ENCODE measurements at places on chromosomes 13 and 19.

DNA sequence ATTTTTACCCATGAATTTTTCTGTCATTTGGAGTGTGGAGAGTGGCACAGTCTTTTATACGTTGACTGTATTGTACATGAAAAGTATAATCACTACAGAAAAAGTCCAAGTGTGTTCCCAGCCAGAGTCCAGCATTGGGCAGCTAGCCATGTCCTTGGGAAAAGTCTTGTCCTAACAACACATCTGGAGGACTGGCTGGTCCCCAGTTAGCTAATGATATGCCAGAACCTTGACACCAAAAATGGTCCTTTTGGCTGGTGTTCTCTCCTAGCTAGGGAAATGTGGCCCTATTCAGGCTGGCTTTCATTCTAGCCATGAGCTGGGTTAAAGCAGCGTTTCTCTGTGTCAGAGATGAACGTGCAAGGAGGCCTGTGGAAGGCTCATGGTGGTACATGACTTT, 98.9 kb downstream of the ESD start:
- DNase-seq: no peak

GRCh38 chr19:7456964-7457541, 31.8 kb downstream of the PEX11G start:
- DNase-seq: no peak

GRCh38 chr13:51559946-51560735, 24.1 kb upstream of the WDFY2 start:
- no peak for DNase-seq

- DNase-seq: no peak
These were observed 13.4 kb upstream of the FNDC3A start for GRCh38 chr13:48962281-48962680.

- DNase-seq: no peak
These were observed 133.4 kb upstream of the USP29 start for GRCh38 chr19:56986386-56986785.

- DNase-seq: no peak
These were observed 10.6 kb downstream of the CYP4F11 start for GRCh38 chr19:15923702-15924101.

GRCh38 chr13:110618167-110618566, 2.8 kb downstream of the NAXD start:
- no peak for DNase-seq

GRCh38 chr13:58480061-58480460, 848.5 kb downstream of the PCDH17 start:
- no peak for DNase-seq

DNA sequence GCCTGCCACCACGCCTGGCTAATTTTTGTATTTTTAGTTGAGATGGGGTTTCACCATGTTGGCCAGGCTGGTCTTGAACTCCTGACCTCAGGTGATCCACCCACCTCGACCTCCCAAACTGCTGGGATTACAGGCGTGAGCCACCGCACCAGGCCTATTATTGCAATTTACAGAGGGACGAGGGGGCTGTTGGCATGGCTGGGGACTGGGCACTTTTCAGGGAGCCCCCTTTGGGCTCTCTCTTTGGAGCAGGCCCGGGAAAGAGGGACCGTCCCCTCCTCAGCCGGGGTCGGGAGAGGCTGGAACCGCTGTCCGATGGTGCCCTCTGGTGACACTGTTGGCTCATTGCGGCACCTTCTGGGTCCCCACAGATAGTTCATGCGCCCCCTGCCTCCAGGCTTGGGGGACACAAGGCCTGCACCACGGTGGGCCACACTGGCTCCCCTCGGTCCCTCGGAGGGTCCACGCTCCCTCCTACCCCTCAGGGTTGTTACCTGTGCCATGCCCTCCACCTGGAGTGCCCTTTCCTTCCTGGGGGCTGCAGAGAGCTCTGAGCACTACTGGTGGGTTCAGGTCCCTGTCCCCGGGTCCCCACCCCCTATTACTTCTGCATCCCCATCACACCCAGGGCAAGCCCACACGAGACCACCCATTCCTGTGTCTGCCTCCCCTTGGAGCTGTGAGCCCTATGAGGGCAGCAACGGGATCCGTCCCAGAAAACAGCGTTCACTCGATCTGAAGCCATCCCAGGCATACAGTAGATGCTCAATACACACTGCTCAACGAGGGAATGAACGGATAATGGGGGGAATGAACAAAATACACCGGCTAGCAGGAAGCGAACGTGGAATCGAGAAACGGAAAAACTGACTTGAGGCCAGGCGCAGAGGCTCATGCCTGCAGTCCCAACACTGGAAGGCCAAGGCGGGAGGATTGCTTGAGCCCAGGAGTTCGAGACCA, 12.5 kb downstream of the FEM1A start:
- DNase-seq: peak; percentile 84

DNA sequence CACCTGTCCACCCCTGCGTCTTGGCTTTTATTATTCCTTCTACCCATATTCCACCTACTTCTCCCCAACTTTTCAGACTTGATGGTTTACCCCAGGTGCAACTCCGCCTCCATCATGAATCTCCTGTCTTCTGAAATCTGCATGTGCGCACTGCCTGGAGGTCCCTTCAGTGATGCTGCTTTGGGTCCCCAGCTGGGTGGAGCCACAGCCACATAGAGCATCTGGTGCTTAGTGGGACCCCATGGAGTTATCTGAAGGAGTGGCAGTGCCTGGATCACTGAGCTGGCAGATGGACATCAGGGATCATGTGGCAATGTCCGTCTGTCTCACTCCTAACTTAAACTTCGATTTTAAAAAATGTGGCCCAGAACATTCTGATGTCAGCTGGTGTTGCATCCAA, 13.5 kb downstream of the ZNF536 start:
- DNase-seq: no peak

DNA sequence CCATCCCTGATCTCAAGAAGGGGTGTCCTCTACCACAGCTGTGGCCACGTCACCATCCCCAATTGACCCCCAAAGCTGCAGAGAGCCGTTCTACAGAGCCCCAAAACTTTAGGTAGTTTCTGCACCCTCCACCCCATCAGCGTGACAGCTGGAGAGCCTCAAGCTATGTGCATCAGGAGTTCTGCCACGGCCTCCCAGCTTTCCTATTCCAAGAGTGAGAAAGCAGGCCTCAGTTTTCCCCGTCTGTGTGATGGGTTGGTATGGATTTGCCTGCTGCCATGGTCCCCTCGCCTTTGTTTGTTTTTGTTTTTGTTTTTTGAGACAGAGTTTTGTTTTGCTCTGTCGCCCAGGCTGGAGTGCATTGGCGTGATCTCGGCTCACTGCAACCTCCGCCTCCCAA, 1.5 kb downstream of the BCL3 start:
- DNase-seq: no peak

GRCh38 chr13:34411894-34412293, 530.2 kb upstream of the NBEA start:
- no peak for DNase-seq

DNA sequence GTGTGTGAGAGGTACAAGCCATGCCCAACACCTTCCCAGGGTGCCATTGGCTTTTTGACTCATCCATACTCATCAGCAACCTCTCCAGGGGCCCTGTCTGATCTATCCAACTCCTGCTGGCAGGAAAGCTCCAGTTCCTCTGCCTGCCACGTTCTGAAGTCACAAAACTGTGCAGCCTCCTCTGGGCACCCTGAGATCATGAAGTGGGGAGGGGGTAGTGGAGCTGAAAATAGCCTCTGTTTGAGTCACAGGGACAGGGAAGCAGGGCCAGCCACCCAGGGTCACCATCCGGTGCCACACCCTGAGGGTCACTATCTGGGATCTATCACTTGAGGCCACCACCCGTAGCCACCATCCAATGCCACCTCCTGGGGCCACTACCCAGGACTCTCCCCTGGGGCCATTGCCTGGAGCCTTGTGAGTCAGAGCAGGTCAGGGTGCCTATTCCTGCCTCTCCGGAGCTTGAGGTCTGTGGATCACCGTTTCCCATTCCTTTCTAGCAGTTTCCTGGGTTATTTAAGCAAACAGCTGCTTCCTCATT, 172.1 kb downstream of the NUFIP1 start:
- no peak for DNase-seq

GRCh38 chr19:19578252-19578651, 40.2 kb downstream of the CILP2 start:
- DNase-seq: no peak

- DNase-seq: no peak
These were observed 10.4 kb downstream of the PSPC1 start for GRCh38 chr13:19772306-19772705.

- DNase-seq: no peak
These were observed 10.5 kb downstream of the DAZAP1 start for GRCh38 chr19:1417681-1418495.

- no peak for DNase-seq
These were observed 97.3 kb downstream of the AKAP11 start for GRCh38 chr13:42369071-42369797.

GRCh38 chr13:30413842-30414241, 8.5 kb upstream of the UBE2L5 start:
- no peak for DNase-seq

- no peak for DNase-seq
These were observed 24.0 kb downstream of the SLC8A2 start for GRCh38 chr19:47447470-47448359.

- no peak for DNase-seq
These were observed 9.0 kb downstream of the DNASE2 start for GRCh38 chr19:12872255-12872654.

DNA sequence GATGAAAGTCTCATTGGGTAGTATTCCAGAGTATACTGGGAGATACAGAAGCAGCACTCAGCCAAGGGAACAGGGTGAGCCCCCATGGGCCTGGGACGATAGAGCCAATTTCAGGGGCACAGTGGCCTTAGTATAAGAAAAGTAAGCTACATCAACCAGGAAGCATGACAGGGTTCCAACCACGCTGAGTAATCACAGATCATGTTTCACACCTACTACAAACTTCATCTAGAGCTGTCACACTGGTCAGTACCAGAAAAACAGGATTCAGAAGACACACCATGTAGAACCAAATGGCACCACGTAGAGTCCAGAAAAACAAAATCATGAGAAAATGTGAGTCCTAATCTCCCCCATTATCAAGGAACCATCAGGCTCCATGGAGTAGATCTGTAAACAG, 1292.4 kb upstream of the MIR17HG start:
- DNase-seq: no peak

- DNase-seq: no peak
These were observed 3.2 kb downstream of the WBP4 start for GRCh38 chr13:41064493-41064892.

DNA sequence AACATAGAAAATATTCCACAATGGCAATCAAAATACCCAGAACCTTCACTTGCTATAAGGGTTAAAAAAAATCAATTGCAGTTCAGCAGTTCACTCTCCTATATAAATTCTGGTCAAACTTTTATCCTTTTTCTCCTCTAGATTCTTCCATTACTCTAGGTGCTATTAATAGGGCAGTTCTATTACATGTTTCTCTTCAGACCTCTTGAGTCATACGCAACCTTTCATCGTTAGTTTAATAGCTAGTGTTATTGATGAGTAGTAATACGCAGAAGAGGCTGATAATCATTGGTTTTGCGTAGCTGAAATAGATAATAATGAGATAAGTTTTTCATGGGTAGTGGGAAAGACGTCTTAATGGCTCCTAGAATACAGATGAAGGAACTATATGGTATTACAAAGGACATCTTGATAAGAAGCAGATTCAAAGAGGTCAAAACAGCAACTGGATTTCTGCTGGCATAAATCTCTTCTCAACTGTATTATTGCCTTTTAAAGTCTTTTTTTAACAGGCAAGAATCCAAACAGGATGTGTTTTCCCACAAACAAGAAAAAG, 118.3 kb upstream of the STARD13 start:
- DNase-seq: no peak

DNA sequence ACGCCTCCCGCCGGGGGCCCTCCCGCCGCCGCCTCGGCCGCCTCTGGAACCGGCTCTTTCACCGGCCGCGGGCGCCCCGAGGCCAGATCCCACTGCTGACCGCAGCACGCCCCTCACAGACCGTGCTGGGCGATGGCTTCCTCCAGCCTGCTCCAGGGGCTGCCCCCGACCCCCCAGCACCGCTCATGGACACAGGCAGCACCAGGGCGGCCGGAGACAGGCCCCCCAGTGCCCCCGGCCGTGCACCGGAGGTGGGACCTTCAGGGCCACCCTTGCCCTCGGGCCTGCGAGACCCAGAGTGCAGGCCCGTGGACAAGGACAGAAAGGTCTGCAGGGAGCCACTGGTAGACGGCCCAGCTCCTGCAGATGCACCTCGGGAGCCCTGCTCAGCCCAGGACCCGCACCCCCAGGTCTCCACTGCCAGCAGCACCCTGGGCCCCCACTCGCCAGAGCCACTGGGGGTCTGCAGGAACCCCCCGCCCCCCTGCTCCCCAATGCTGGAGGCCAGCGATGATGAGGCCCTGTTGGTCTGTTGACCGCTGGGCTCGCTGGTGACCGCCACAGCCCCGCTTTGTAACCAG, 13.0 kb downstream of the LRP3 start:
- no peak for DNase-seq

DNA sequence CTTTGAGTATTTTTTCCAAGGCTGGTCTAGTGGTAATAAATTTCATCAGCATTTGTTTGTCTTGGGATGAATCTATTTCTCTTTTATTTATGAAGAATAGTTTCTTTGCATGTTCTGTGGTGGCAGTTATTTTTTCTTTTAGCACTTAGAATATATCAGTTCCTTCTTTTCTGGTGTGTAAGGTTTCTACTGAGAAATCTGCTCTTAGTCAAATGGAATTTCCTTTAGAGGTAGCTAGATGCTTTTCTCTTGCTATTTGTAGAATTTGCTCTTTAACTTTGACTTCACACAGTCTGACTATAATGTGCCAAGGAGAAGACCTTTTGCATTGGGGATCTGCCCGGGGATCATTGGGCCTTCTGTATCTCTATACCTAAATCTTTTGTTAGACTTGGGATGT, 4.1 kb upstream of the SIGLEC6 start:
- no peak for DNase-seq

DNA sequence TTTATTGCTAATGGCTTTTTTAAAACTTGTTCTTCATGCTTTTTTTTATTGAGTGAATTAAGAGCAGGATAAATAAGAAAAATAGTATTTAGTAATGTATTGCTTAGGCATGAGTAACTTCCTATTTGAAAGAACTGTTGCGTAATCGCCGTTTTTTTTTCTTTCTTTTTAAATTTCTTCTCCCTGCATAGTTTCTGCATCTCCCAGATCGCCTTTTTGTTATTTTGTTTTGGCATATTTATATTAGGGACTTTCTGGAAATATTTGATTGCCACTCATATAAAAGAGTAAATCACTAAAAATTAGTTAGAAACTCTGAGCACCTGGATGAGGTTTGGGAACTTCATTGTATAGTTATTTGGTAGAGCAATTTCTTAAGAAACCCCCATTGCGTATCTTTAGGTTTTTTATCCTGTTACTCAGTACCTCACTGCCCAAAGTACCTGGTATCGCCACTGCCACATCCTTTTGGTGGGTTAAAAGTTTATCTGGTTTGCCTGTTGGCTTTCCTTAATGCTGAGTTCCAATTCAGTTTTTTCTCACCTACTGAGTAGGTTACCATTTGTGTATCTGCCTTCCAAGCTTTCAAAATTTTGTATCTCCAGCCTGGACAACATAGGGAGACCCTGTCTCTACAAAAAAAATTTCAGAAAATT, 36.2 kb upstream of the LPAR6 start:
- DNase-seq: no peak

- DNase-seq: no peak
These were observed 7.1 kb downstream of the TLE5 start for GRCh38 chr19:3054972-3055740.

Data from GM13976 (cell line).